Pulmonary artery endothelial cell (primary cell): ENCODE measurements at places on chromosomes 3 and 15. TPM values are rescaled to one million over a fixed set of nuclear protein-coding genes. Genes with fewer than 3 reads are reported as not detected.

The LMAN1L gene
- total RNA-seq, result not detected in 2 replicates

The PROK2 gene
- total RNA-seq, result not detected in 2 replicates

The ADGRG7 gene
- not detected in 2 replicates for total RNA-seq

The SCAANT1 gene
- not detected in 2 replicates for total RNA-seq

The FES gene
- 60.5 and 76.2 TPM in 2 replicates for total RNA-seq

The CISH gene
- 0.28 and 0.46 TPM in 2 replicates for total RNA-seq

The SQOR gene
- total RNA-seq, result 94.7 and 101 TPM in 2 replicates

The GABRA5 gene
- total RNA-seq, result not detected in 2 replicates

The BCHE gene
- under 0.01 TPM in 1 of 2 replicates, not detected in the other for total RNA-seq

The CNTN6 gene
- not detected in 2 replicates for total RNA-seq

The ZCWPW2 gene
- 0.04 and 0.13 TPM in 2 replicates for total RNA-seq

The C3orf85 gene
- not detected in 2 replicates for total RNA-seq

The ALDH1A2 gene
- 4.0 and 91.0 TPM in 2 replicates for total RNA-seq
